DMS153 (cell line): ENCODE measurements at places on chromosomes 12 and 14.

DNA sequence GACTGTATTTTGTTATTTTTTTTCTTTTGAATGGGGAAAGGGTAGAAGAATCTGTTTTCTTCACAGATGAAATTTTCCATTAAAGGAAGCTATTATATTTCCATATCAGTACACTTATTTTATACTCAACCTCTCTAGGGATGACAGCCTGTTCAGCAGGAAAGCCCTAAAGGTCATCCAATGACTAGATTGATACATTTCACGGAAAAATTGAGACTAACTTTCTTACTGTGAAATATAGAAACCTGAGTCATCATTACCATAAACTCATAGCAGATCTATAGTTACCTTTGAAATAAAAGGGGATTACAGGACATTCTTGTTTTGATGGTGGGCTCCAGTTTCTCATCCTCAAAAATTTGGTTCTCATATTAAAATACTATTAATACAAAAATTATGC lies 36.1 kb upstream of the PTCSC3 start:
- no peak for DNase-seq

DNA sequence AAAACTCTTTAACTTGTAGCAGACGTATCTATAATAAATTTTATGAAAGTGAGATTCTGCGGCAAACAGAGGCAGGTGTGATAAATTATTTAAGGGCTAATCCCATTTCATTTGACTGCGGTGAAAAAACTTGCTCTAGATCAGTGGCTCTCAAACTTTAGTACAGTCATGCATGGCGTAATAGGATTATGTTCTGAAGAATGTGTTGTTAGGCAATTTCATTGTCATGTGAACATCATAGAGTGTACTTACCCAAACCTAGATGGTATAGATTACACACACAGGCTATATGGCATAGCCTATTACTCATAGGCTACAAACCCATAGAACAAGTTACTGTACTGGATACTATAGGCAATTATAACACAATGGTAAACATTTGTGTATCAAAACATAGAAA lies 83.7 kb downstream of the HEATR5A start:
- no peak for DNase-seq

GRCh38 chr12:64427988-64428387 lies 23.8 kb downstream of the XPOT start:
- no peak for DNase-seq

DNA sequence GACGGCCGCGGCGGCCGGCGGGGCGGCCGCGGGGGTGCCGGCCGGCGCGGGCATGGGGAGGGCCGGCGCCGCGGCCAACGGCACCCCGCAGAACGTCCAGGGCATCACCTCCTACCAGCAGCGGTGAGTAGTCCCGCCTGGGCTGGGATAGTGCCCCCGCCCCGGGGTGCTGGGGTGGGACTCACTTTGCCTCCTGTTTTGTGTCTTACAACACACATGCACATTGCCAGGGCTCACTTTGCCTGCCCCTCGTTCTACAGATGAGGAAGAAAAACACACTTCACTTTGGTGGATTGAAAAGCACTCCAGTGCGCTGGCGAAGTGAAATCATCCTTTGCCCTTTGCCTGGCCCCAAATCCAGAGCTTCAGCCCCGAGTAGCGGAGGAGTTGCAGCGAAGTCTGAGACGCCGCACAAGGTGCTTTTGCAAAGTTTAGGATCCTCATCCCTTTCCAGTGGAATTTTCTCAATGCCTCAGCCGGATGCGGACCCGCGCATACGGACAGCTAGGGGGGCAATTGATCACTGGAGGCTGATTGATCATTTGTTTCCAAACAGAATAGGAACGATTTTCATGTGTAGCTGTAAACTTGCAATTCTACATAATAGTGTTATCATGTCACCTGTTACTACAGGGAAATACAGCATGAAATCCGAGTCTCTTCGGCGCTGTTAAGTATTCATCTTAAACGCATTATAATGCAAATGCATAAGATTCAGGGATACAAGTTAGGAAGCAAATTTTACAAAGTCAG lies 3.6 kb upstream of the NPAS3 start:
- no peak for DNase-seq

DNA sequence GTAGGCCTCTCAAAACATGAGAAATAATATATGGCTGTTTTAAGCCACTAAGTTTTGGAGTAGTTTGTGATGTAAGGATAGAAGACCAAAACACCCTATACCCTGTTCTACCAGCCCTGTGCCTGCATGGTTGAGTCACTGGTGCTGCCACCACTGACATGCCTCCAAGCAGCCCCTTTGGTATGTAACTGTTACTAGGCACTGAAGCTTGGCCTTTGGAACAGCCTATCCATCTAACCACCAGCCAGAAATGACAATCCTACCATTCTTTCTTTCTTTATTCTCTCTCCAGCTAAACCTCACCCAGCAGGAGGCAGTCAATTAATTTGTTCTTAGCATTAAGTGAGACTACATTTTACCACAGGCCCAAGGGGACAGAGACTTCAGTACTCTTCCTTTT lies 240.3 kb downstream of the MSRB3 start:
- DNase-seq: no peak

GRCh38 chr12:28882444-28882843 lies 266.6 kb upstream of the FAR2 start:
- DNase-seq: no peak
